ENCODE measurements at places on chromosomes 6 and 20.

DNA sequence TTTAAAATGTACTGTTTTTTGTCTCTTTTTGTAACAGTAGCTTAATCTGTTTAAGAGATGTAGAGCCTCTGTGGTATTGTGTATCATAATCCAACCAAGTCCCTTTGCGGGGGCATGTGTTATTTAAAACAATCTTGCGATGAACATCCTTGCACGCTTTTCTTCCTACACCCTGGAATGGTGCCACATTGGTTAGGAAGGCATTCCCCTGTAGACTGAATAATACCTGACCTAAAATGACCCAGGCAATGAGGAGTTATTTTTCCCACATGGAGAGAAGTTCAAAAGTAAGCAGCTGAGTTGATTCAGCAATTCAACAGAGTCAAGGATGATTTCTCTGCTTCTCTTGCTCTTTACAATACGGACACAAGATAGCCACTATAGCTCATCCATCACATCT lies 142.0 kb upstream of the PMEPA1 start:
- no peak for DNase-seq

DNA sequence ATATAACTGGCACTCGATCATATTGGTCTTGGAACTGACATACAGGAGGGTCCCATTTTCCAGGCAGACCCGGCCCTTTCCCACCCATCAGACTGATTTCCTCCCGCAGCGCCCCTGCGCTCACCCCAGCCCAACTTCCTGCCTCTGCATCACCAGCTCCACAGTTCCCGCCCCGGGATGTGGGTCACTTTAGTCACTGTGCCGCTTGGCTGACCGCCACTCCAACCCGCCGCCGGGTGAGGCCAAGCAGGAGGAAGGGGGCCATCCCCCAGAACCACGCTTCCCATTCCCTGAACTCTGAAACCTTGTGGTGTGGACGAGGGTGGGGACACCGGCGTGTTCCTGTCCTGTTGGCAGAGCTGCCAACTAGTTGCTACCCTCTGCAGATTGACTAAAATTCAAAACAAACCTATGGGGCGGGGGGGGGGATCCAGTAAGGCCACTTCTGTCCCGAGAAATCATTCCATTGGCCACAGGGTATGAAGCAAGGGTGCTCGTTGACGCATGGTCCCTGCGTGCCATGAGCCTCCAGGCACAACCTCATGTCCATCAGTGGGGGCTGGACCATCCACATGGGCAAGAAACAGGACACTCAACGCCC lies 12.3 kb downstream of the TGM2 start:
- peak; percentile 11 for DNase-seq

DNA sequence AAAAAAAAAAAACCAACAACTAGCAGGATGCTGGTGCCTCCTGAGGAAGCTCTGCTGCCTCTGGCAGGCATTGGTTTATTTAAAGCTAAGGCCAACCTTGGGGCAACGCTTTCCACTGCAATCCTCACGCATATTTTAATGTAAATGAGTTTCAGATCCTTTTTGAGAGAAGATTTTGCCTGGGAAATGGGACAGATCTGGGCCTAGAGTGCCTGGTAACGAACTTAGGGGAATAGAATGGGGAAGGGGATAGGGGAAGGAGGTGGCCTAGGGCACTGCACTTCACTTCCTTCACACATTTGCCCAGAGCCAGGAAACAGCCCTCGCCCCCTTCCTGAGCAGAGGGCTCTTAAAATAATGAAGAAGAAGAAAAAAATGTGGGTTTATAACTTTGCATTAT lies 132.7 kb upstream of the TMEM170B start:
- DNase-seq, result no peak

DNA sequence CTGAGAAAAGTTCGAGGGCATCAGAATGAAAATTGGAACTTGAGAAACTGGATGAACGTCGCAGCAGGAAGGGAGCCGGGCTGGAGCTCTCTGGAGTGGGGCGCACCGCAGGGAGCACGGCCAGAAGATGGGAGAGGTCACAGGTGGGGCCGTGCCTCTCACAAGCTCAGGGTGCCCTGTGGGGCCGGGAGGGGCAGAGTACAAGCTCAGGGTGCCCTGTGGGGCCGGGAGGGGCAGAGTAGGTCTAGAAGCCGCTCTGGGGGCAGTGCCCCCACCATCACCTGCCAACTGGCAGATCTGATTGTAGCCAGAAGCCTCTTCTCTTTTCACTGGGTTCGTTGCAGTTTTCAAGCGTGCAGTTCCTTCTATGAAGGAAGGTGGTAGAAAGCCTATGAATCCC lies 61.1 kb upstream of the SNX9 start:
- DNase-seq, result no peak

- DNase-seq, result peak; percentile 62
Measured at GRCh38 chr6:137033828-137034227, 10.9 kb downstream of the IL20RA start.

DNA sequence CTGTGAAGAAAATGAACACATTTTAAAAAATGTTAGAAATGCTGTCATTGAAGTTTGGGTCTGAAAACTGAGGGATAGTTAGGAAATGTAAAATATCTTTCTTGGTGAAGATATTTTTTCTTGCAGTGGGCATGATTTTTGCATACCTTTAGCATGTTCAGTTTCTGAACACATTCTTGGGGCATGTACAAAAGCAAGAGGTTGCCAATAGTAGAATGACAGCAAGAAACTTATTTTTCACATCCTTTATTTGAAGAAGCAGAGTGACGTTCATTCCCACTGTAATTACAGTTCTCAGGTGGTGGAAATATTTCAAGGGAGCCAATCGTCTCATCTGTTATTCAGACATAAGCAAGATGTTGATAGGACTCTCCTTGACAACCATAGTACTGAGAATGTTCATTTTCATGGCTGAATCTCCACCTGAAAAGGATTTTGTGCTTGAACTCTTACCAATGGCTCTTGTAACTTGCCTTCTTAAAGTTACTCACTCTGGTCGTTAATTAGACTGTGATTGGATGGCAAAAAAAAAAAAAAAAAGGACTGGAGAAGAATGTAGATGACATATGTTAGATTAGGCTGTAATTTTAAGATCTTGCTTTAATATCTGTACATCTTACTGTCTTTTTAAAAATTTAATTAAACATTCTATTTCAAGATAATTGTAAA lies 74.4 kb downstream of the DOK5 start:
- no peak for DNase-seq

DNA sequence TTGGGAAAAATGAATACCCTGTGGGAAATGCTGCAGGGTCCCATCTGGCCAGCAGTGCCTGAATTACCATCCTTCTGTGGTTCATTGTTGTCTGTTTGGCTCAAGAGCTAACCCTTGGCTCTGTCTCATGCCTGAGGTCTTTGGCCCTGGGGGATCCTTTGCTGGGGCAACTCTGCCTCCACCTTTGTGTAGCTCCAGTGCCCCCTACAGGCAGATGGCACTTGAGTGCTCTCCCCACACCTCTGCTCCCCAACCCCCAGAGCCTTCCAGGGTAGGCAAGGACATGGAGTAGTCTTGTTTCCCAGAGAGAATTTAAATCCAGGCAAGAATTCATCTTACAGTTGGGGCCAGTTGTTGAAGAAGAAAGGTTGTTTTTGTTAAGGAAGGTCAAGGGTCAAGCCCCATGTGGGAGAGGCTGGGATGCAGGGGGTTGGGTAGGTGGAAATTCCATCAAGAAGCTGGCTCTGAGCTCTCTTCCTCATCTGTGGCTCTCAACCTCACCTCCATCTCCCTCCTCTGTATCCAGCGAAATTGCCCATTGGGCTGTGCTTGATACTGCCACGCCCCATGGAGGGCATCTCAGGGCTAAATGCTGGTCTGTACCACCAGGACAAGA lies 44.2 kb downstream of the ZNF831 start:
- DNase-seq, result peak; percentile 85

- DNase-seq, result peak; percentile 79
Measured at GRCh38 chr20:10511509-10512251, 76.6 kb downstream of the SLX4IP start.

GRCh38 chr6:51398064-51398705 lies 579.5 kb downstream of the TFAP2B start:
- no peak for DNase-seq

- DNase-seq, result no peak
Measured at GRCh38 chr6:33724102-33725023, 12.9 kb upstream of the UQCC2 start.

DNA sequence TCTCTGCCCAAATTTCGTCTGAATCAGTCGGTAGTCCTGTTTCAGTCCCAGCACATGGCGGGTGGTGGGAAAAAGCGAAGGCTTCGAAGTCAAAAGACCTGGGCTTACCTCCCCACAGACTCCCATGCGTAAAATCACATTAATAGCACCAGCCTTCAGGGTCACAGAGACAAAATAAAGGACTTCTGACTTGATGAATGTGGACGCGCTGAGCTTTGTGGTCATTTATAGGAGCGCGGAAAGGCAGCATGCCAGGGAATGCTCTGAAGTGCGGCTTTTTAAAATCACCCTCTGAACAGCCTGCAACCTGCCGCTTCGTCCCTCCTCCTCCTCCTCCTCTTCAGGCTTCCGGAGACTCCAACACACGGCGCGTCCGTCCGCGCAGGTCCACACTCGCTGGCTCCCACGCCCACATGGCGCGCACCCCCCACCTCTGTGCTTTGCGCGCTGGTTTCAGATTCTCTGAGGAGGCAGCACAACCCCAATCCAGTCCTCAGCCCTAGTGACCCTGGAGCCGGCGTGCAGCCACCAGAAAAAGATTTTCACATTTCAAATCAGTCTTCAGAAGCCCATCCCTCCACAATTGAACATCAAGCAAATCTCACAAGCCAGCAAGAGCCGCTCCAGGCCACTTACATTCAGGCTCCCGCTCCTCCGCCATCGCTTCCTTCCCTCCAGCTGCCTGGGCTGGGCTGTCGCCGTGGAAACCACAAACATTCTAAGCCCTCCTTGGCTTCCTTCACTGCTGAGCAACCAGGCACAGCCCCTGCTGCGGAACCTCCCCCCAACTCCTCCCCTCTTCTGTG lies at the start of gene C6orf118:
Gene C6orf118, minus strand, starts transcription at position 680 of the 806 bp plus-strand sequence. Its CDS starts 19 bp downstream, at position 661.
- DNase-seq, result no peak

- no peak for DNase-seq
Measured at GRCh38 chr6:1577146-1577680, 32.5 kb upstream of the FOXC1 start.

DNA sequence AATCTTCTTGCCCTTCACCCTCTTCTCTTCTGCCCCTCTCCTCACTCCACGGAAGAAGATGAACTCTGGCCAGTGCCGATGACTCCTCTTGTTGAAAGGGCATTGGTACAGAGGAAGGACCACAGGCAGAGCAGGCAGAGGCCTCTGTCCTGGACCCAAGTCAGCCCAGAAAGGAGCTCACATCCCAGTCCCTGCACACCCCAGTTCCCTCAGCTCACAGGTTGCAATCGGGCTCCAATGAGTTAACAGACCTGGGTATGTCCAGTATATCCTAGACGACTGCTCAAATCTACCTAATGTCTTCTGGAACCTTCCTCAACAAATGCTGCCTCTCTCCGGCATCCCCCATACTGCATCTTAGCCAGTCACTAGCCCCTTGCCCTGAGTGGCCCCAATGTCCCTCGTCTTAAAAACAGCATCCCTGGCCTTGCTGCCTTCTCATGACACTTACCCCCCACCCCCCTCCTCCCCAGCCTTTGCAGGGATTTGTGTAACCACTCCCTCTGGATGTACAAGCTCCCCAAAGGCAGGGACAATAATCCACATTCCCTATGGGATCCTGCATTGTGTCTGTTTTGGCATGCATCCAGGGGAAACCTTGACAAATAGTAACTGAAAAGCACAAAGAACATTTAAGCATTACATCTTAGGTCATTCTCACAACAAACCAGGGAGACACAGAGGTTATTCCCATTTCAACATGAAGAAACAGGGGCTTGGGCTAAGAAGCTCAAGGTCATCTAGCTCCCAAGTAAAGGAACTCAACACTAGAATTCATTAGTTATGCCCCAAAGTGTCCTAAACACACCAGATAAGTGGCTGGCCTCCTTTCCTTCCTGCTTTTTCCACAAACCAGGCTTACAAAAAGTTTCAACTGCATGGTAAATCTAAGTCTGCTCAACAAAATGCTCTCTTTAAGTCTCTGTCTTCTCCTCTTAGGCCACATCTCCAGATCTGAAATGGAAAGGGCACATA lies 45.1 kb downstream of the TRERF1 start:
- DNase-seq, result no peak

DNA sequence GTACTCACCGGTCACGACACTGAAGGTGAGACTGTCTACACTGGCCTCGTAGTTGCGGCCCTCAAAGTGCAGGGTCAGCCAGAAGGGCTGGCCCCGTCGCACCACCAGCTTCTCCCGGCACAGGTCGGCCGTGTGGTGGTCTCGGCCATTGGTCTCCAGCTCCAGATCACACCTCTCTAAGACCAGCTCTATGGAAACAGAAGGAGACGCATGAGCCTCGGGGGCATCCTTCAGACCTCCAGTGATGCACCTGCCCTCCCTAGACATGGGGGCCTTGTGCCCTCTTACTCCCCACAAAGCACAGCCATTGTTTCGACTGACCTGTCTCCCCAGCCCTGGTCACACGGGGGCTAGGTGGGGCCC lies 3.7 kb downstream of the TGM2 start:
- DNase-seq, result no peak

DNA sequence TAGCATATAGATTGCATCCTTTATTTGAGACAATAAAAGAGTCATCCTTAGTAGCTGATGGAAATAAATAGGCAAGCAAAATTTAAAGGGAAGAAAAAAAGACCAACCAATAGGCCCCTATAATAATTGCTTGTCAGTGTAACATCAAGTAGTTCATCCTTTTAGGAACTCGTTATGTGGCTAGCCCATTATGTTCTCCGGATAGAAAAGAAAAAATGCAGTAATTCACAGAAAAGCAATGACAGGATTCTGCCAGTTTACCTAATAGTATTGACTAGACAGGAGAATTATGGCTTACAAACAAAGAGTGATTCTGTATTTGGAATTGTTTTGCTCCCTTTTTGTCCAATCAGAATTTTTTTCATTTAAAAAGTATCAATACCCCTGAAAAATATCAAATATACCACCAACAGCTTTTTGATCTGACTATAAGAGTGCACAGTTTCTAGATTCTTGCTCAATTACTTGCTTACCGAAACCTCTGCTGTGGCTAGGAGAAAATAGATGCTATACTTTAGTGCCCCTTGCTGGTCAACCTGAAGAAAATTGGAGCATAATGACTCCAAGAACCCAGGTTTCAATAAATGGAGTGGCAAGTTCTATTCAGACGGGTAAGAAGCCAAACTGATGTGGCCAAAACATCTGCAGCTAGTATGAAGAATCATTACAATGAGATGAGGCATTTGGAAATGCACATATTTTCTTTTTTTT lies 91.5 kb upstream of the SASH1 start:
- no peak for DNase-seq
